Brain (organoid and tissue), 16 donors: ENCODE measurements at places on chromosomes 11 and 22. TPM values are rescaled to one million over a fixed set of nuclear protein-coding genes. Genes with fewer than 3 reads are reported as not detected.

Gene KRTAP5-7
- polyA plus RNA-seq: not detected

Gene CNTF
- polyA plus RNA-seq: 1.1 TPM

Gene ACRV1
- polyA plus RNA-seq: 1.4 TPM

Gene TMEM191B
- polyA plus RNA-seq: 1.1 TPM

Gene OR10G7
- polyA plus RNA-seq: not detected

Gene CDCA5
- 68.3 TPM for polyA plus RNA-seq

Gene APOL6
- polyA plus RNA-seq: 1.4 TPM

Gene DEFB131B
- polyA plus RNA-seq: not detected

Gene GSTP1
- 752 TPM for polyA plus RNA-seq

Gene SCGB2A2
- not detected for polyA plus RNA-seq

Gene WNT11
- polyA plus RNA-seq: 1.0 TPM

Gene KDM4D
- 1.1 TPM for polyA plus RNA-seq

GRCh38 chr11:62930157-62930556, 9.0 kb upstream of the CHRM1 start:
- DNase-seq: peak; percentile 49

GRCh38 chr22:36465232-36466021, 16.0 kb downstream of the TXN2 start:
- no peak for DNase-seq

DNA sequence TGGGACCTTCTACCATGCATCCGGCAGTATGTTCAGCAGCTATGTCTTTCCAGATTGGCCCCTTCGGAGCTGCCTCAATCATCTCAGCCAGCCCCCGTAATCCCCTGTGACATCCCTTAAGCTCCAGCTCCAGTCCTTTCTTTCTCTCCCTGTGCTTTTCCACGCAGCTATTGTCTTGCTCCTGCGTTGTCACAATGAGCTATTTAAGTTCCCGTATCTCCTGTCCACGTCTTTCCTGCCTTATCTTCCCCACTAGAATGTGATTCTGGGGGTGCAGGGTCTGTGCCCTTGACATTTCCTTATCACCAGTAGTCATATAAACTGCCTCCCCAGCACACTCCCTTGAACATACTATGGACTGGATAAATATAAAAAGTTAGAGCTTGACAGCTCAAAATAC, 5.1 kb upstream of the ETS1 start:
- DNase-seq: no peak

- DNase-seq: no peak
Measured at GRCh38 chr11:72409458-72409857, 24.9 kb downstream of the CLPB start.

DNA sequence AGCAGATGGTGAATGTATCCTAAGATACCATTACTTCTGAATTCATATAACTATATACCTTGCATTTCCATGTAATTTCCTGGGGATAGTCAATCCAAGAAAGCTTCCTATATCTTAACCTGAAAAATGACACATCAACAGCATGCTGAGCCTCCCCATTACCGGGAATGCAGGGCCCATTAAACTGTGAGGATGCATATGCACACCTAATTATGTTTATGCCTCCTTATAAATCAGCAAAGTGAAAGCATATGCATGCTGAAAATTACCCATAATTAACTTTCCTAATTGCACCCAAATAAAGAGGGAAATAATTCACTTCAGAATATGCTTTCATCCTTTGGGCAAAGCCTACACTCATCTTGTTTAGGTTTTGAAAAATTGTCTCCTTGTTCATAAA, 663.0 kb downstream of the KCNA4 start:
- no peak for DNase-seq

DNA sequence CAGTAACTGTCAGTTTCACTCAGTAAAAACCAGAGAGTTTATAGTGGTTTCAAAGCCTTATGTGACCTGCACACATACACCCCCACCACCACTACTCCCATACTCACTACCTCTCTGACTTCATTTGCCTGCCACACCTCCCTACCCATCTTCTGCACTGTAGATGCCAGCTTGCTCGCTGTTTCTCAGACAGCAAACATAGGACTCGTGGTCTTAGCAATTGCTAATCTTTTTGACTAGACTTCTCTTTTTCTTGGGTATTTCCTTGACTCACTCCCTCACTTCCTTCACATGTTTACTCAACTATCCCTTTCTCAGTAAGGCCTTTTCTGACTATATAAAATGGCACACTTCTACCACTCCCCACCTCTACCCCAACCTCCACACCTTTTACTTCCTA, 27.8 kb downstream of the CEP295 start:
- DNase-seq: no peak

DNA sequence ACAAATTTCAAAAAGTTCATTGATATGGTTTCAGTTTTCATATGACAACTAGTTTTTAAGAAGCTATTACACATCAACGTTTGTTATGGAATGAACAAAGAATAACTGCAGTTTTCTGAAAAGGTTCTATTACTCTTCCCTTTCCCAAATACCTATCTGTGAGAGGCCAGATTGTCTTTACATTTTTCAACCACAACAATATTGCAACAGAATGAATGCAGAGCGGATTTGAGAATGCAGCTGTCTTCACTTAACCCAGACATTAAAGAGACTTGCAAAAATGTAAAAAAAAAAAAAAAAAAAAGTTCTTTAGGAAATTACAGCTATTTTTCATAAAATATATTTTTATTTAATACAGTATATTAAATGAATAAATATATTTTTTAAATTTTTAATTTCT, 250.8 kb downstream of the DDX10 start:
- DNase-seq: no peak

- peak; percentile 97 for DNase-seq
Measured at GRCh38 chr11:79440571-79441460, at the start of gene TENM4. TENM4 (minus strand) TSS chr11:79441030; CDS start chr11:79069944, 371,086 bp downstream.

- DNase-seq: no peak
Measured at GRCh38 chr11:122422682-122423081, 232.8 kb upstream of the UBASH3B start.

- no peak for DNase-seq
Measured at GRCh38 chr11:70209391-70209912, 6.4 kb downstream of the FADD start.

DNA sequence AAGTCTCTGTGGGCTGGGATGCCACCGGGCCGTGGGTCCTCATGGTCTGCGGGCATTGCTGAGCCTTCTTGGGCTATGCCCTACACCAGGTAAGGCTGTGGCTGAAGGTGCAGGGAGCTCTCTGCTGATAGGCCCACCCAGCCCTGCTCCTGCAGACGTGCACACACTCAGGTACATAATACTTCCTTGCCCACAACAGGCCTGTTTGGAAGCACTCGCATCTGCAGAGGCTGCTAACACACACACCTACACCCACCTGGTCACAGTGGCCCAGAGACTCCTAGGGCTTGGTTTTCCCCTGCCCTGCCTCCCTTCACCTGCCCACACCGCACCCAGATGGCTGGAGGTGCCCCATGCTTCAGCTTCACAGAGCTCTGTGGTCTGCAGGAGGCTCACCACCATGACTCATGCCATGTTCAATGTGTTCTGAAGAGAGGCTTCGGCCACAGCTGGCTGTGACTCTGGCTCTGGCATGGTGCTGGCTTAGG, 72.8 kb upstream of the KCNQ1OT1 start:
- DNase-seq: no peak

DNA sequence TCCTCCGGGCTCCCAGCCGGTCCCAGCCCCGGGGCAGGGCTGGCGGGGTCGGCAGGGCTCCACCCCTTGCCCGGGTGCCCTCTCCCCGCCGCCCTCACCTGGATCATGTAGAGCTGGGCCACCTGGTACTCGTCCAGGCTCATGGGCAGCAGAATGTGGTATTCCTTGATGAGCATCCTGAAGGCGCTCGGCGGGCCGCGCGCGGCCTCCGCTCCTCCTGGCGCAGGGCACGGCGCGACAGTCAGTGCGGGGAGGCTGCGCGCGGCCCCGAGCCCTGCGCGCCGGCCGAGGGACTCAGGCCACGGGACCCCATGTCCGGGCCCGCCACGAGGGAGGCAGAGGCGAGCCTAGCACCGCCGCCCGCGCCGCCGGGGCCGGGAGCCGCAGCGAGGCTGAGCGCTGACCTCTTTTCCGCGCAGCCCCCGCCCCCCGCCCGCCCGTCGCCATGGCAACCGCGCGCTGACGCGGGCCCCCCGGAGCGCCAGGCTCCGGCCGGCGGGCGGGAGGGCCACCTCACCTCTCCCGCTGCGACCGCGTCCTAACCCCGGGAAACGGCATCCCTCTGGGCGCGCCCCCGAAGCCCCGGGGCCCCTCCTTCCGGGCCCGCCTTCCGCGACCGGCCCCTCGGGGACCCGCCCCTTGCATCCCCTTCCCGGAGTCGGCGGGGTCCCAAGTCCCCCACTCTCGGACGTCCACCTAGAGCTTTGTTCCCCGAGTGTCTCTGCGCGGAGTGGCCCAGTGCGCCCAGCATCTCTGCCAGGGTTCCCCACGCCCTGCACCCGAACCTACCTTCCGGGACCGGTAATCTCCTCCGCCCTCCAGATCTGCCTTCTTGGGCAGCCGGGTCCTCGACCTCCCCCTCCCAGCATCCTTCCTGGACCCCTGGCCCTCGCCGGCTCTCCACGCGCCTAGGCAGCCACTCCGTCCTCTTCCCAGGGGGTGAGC, 886 bp downstream of the PITPNM1 start:
- peak; percentile 69 for DNase-seq

- peak; percentile 48 for DNase-seq
Measured at GRCh38 chr22:26267856-26268255, 98.6 kb downstream of the SEZ6L start.

- DNase-seq: no peak
Measured at GRCh38 chr11:78935398-78936068, 360.9 kb upstream of the NARS2 start.

DNA sequence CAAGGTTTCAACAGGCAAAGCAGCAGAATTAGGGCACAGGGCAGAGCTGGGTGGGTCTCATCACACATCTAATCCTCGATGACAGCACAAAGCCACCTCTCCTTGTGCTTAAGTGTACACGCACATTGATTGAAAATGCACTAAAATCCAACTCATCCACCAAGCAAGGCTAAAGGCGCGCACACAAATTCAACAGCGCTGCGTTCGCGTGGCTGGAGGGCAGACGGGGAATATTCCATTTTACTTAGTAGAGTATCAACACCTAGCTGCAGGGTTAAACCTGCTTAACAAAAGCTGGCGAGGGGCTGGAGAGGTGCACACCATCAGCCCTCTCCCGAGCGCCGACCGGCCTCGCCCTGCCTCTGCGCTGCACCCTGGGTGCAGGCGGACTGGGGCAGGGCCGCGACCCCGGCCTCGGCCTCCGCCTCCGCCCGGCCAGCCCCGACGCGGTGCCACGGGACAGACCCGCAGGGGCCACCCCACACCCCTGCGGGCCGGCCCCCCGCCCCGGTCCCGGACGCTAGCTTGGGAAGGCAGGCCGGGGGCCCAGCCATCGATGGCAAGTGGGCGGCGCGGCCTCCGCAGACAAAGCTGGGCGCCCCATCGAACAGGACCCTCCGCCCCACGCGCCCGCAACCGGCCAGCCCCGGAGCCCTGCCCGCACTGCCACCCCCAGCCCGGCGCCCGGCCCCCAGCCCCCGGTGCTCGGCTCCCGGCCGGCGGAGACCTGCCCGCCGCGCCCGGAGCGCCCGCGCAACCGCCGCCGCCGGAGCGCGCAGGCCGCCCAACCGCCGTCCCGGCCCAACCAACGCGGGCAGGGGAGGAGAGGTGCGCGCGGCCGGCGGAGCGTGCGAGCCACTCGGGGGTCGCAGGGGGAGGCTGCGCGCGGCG, 929 bp downstream of the PRDM10 start:
- peak; percentile 62 for DNase-seq

DNA sequence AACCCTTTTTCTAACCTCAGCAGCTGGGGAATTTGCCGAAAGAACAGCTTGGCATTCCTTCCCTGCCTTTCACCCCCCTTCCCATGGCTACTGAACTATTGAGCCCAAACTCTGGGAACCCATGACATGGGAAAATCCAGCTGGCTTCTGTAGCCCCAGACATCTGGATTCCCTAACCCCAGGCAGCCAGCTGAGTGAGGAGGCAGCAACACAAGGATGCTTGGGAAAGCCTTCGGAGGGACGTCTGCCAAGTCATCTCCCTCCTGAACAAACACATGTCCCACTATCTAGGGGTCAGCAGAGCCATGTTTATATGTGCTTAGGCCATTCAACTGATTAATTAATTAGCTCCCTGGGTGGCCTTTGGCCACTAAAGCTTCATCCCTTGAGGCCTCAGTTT, 21.6 kb downstream of the LRRC55 start:
- no peak for DNase-seq

DNA sequence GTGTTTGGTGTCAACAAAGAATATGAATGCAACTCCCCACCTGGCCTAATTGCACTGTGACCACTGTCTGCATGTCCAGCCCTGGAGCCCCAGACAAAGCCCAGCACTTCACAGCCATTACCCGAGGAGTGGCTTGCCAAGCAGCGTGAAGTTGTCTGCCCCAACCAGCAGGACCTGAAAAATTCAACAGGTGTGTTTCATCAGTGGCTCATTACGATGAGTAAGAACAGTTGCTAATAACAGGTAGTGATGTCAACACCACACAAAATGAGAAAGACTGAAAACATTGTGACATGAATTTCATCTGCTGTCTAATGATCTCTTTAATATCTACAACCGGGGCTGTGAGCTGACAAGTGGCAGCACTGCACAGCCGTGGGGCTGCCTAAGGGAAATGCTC, 10.3 kb downstream of the MRPL21 start:
- DNase-seq: no peak

- DNase-seq: peak; percentile 44
Measured at GRCh38 chr11:47179655-47179991, 2.9 kb upstream of the ARFGAP2 start.

GRCh38 chr11:13276454-13276831, 1.1 kb upstream of the BMAL1 start:
- DNase-seq: no peak

- DNase-seq: no peak
Measured at GRCh38 chr11:76322942-76323341, 58.0 kb downstream of the THAP12 start.
